ENCODE measurements at places on chromosomes 12 and 14.

GRCh38 chr14:94122438-94122837 is 7.0 kb downstream of the IFI27L2 start:
- DNase-seq, result no peak

- DNase-seq, result no peak
These were observed 8.5 kb downstream of the RACGAP1 start for GRCh38 chr12:50016501-50017475.

GRCh38 chr12:11565752-11566151 is 83.7 kb upstream of the ETV6 start:
- no peak for DNase-seq

GRCh38 chr12:94039914-94040313 is 108.5 kb upstream of the PLXNC1 start:
- no peak for DNase-seq

- DNase-seq, result no peak
These were observed 6.8 kb upstream of the TESPA1 start for GRCh38 chr12:54991161-54991990.

GRCh38 chr12:52992699-52993557 is 13.3 kb upstream of the EIF4B start:
- DNase-seq, result no peak

- DNase-seq, result no peak
These were observed 153.1 kb upstream of the CCND2 start for GRCh38 chr12:4120316-4120917.

DNA sequence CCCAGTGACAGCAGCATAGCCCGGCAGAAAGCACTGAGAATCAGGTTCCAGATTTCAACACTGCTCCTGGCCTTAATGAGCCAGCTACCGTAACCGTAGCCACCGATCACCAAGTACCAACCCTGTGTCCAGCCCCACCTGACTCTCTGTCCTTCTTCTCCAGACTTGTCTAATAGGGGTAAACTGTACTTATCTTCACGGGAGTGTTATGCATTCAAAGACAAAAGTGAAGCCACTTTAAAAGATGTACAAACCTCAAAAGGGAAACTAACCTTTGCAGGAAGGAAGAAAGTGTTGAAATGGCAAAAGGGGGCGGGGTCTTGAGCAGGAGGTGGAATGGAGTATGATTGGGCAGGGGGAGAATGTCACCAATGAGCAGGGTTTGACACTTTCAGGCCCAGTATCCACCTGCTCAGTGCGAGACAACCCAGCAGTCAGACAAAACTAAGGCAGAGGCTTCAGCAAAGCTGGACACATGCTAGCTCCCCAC is 226.1 kb downstream of the CHST11 start:
- DNase-seq, result no peak

DNA sequence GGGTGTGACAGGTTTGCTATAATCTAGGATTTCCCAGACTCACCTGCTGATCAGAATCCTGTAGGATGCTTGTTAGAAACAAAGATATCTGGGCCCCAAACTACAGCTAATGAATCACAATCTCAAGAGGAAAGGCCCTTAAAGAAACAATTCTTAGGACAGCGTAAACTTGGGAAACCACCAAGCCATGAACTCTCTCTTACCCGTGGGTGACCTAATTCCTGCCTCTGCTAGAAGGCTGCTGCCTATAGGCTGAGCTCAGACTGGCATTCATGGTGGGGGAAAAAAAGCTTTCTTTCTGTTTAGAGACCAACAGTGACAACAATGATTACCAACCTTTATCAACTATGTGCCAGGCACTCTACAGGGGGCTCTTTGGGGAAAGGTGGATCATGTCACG is 213.9 kb upstream of the FKBP4 start:
- no peak for DNase-seq

GRCh38 chr14:87899228-87899627 is 93.8 kb downstream of the GALC start:
- no peak for DNase-seq

DNA sequence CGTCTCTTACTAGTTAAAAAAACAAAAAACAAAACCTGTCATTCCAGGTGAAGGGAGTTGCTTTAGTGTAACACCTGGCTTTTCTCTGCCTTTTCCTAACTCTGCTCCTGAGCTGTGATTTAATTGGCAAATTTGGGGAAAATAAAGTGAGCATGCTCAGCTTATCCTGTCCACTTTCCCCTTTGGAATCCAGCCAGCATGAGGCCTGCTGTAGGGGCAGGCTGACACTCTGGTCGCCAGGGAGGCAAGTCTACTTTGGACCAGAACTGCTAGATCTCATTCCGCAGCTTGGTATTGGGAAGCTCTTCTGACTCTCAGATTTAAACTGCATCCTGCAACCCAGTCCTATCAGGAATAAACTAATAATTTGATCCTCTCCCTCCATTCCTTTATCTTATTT is 30.1 kb downstream of the CDKN1B start:
- no peak for DNase-seq

GRCh38 chr14:43306053-43306452 is 1201.0 kb downstream of the FSCB start:
- no peak for DNase-seq

DNA sequence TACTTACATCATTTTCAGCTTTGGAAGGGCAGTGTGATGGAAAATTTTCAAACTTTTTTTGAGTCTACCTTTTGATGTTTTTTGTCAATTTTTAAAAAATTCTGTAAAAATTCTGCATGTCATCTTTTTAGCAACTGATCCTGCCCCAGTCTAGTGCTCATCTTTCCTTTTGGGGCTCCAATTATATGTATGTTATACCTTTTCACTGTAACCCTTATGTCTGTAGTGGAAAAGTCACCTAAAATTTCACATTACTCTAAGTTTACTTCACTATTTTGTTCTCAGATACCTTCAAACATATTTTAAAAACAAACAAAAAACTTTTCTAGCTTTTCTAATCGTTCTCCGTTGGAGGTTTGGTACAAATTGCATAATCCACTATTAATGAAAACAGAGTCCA is 32.5 kb upstream of the MYRFL start:
- DNase-seq, result no peak

- no peak for DNase-seq
These were observed 28.6 kb upstream of the NR1H4 start for GRCh38 chr12:100445081-100445481.

- no peak for DNase-seq
These were observed 7.5 kb downstream of the PTPN6 start for GRCh38 chr12:6958609-6959057.

GRCh38 chr14:105141486-105142281 is 26.9 kb downstream of the JAG2 start:
- no peak for DNase-seq

DNA sequence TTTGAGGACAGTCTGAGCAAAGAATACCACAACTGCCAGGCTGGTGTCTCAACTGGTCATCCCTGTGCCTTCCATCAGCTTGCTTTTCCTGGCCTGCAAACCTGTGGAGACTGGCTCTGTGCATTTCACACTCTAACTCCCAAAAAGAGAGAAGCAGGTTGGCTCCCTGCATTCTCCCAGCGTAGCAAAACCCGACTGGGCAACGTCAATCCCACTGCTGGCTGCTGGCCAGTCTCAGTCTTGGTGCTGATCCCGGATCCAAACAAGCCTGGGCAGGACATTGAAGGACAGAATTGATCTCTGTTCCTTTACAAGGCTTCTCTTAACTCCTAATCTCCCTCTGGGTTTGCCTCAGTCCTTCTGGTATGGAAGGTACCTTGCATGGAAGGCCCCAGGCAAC is 65.4 kb downstream of the FZD10 start:
- DNase-seq, result no peak

DNA sequence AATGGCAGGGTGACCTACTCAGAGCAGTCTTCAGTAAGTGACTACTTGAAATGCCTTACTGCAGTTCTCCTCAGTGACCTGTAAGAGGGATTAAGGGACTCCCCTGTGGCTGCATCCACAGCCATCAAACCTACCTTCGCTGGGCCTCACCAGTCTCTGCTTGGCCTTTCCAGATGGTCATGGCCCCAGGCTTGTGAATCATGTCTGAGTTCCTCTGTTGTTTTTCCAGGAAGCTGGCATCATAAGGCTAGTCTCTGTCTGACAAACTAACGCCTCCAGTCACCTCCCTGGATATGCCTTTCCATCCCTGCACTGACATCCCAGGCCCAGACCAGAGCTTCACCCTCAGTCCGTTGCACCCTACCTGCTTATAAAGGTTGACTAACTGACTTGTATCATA is 14.0 kb downstream of the RNASE2 start:
- DNase-seq, result no peak

- no peak for DNase-seq
These were observed 63.4 kb upstream of the PTGR2 start for GRCh38 chr14:73788317-73788598.

GRCh38 chr14:35855876-35856481 is 29.8 kb downstream of the BRMS1L start:
- no peak for DNase-seq

GRCh38 chr12:5434647-5435560 is 3.0 kb downstream of the NTF3 start:
- no peak for DNase-seq
